ENCODE measurements at places on chromosomes 5 and 9.
A peak's percentile ranks its signal among the peaks of the same experiment; 100 is the strongest.

DNA sequence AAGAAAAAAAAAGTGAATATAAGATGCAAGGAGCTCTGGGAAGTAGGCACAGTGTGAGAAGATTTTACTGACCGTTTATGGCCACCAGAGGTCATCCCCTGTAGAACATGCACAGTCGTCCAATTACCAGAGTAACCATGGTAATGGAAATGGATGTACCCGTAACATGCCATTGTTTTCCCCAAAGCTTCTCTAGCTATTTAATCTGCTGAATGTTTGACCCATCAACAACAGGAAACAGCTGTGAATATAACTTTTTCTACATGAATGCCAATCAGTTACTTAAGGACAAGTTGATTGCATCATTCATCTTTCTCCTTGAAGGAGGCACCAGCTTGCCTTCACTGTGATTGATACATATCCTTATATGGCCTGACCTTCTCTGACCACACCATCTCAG, 1967.0 kb upstream of the CDH9 start:
- H3K4me1 ChIP-seq: no peaks in the 10 kb centered on the region
- H3K4me3 ChIP-seq: no peak overlapping the region
- H3K36me3 ChIP-seq: no peaks in the 10 kb centered on the region
- H3K27ac ChIP-seq: no peak overlapping the region
- DNase-seq: no peak

DNA sequence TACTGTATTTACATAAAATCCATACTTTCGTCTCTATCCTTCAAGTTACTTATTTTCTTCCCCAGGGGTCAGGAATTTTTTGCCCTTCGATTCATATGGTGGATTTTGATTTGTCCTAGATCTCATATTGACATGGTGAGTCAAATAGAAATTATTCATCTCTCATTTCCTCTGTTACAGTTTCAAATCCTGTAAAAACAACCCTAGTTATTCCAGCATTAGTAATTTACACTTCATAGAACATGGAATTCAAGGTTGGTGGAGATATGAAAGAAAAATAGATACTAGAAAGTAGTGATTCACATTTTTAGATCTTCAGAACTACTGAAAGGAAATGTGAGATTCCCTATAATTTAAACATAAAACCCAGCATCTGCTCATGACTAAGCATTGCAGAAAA, 1331.0 kb upstream of the CDH9 start:
- no peak overlapping the region for H3K27ac ChIP-seq
- no peaks in the 10 kb centered on the region for H3K4me1 ChIP-seq
- H3K36me3 ChIP-seq: no peaks in the 10 kb centered on the region
- DNase-seq: no peak

DNA sequence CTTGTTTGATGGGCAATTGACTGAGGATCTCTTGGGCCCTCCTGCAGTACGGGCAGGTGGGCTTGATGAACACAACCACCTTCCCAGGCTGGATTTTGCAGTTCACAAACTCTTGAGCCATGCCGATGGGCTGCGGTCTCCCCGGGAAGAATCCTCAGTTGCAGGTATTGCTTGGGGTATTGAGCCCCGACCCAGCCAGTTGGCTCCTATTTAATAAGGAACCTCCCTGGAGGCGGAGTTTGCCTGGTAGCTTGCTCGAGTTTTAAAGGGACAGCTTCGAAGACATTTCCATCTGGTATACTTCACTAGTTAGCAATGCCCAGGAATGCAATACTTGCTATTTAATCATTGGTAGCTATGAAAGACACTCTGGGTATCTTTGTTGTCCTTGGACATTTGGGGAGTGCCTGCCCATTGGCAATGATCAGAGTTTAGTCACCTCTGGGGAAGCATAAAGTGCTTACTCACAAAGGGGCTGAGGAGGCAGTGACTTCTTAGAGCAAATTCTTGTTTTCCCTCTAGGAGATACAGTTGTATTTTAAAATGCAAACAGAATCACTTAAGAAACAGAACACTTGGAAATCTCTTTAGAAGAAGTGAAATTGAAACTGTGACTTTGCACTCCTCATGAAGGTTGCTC, at the start of gene GLRX:
TSS of gene GLRX (minus strand) at position 185 of the 640 bp plus-strand sequence. CDS start at position 121, 64 bp downstream.
- peak within 1 kb of the TSS; percentile 86 for H3K27ac ChIP-seq
- no peaks in the 10 kb centered on the region for H3K36me3 ChIP-seq
- peaks cover 51% of the 10 kb centered on the region for H3K4me1 ChIP-seq
- H3K4me3 ChIP-seq: peak within 1 kb of the TSS; percentile 59
- peak; percentile 45 for DNase-seq

DNA sequence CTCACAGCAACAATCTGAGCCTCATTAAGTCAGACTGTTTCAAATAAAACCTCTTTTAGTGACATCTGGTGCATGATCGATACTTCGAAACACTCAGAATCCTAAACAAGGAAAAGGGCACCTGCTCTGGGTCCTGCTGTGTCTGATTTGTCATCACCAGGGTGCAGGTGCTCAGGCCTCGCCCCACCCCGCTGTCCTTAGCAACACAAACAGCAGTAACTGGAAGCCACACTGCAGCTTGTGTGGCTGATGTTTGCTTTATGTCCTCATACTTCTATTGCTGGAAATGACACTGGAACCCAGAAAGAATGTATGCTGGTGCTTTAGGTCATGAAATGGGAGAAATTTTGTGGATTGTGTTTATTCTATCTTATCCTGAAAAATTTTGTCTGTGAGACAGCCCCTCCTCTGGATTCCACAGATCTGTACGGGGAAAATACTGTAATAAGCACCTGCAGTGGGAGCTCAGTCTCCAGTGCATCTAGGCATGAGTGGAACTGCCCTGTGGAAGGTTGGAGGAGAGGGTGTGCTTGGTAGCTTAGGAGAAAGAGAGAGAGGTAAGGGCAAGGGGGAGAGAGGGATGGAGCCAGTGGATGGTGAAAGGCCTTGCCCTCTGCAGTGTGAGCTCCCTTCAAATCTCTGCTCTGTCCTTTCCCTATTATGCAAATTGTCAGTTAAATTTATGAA, 284.2 kb downstream of the SMARCA2 start:
- H3K27ac ChIP-seq: no peak overlapping the region
- H3K4me3 ChIP-seq: no peak overlapping the region
- no peaks in the 10 kb centered on the region for H3K27me3 ChIP-seq

DNA sequence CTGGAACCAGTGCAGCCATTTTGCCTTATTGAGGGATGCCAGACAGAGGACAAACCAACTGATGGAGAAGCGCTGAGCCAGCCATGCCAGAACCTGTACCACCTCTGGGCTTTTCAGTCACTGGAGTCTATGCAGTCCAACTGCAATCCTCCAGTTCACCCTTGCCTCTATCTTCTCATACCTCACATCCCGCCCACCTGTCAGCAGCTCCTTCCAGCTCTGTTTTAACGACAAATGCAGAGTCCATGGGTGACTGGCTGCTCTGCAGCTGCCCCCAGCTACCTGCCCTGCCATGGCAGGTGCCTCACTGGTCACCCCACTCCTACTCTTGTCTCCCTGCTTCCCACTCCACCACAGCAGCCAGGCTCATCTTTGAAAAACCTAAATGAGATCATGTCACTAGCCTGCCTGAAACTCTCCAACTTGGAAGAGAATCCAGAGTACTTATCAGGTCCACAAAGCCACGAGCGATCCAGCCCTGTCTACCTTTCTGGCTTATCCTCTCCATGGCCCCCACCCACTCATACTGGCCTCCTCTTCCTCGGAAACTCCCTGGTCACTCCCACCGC, 14.0 kb upstream of the ACSL6 start:
- no peaks in the 10 kb centered on the region for H3K36me3 ChIP-seq
- no peak overlapping the region for H3K4me3 ChIP-seq
- DNase-seq: no peak
- no peak overlapping the region for H3K27ac ChIP-seq

DNA sequence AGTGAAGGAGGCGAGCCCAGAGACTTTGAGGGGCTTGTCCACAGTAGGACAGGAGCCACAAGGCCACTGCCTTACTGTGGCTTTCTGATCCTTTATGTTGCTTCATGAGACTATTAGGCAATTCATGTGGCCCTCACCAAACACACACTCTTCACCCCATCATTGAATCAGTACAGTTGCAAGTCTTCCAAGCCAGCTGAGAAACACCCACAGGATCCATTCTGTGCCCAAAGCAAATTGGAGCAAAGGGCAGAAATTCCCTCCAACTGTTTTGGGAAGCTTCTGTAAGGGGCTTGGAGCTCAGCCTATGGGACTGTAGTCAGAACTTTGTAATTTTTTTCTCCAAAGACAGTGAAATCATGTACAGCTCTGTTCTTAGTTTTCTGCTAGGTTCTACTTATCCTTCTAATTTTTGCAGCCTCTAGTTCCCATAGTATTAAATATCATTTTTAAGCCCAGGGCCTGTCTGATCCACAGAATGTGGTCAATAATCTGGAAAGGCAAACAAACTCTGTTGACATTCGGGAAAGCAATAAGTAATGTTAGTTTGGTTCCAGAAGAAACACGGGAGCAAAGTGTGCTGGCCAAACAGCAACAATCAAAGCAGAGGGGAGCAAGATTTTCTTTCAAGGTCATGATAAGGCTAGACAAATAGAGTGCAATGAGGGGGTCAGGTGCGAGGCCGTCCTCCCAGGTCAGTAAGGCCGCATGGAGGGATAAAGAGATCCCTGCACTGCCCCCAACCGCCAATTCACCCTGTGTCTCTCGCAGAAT, 47.0 kb downstream of the UBE2QL1 start:
- no peak overlapping the region for H3K27ac ChIP-seq
- H3K27me3 ChIP-seq: peaks cover 12% of the 10 kb centered on the region
- H3K36me3 ChIP-seq: no peaks in the 10 kb centered on the region

DNA sequence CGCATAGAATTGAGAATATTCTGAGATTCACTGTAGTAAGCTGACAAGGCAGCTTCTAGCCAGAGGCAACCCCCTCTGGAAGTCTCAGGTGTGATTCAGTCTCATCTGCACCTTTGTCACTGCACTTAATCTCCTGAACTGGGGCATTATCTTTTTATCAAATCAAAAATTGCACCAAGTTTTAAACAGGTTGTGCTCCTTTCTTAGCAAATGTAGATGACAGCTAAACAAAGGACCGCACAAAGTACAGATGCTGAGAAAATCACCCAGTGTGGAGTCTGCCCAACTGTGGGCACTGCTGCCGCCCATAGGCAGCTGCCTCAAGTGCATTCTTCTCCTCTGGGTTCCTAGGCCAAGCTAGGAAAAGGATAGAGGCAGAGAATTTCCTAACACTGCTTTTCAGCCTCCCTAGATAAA, 51.1 kb downstream of the STARD4 start:
- no peaks in the 10 kb centered on the region for H3K4me1 ChIP-seq
- peaks cover 5% of the 10 kb centered on the region for H3K36me3 ChIP-seq
- no peak overlapping the region for H3K4me3 ChIP-seq
- DNase-seq: no peak

GRCh38 chr9:113640418-113640817, 176.9 kb downstream of the RGS3 start:
- no peaks in the 10 kb centered on the region for H3K27me3 ChIP-seq
- H3K36me3 ChIP-seq: no peaks in the 10 kb centered on the region
- no peaks in the 10 kb centered on the region for H3K4me1 ChIP-seq
- H3K27ac ChIP-seq: no peak overlapping the region

- no peaks in the 10 kb centered on the region for H3K4me1 ChIP-seq
- no peak for DNase-seq
- no peaks in the 10 kb centered on the region for H3K36me3 ChIP-seq
- no peak overlapping the region for H3K27ac ChIP-seq
These were observed 413.3 kb upstream of the RORB start for GRCh38 chr9:74083681-74084433.

DNA sequence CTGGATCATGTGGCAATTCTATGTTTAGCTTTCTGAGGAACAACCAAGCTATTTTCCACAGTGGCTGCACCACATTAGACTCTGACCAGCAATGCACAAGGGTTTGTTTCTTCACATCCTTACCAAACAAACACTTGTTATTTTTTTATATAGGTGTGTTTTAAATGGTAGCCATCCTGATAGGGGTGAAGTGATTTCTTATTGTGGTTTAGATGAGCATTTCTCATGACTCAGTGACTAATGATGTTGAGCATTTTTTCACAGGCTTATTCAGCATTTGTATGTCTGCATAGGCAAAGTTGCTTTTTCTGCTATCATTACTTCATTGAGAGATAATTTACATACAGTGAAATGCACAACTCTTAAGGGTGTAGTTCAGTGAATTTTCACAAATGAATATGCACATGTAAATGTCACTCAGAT, 36.0 kb downstream of the ANKRD33B start:
- peaks cover 14% of the 10 kb centered on the region for H3K27me3 ChIP-seq
- no peak overlapping the region for H3K4me3 ChIP-seq
- no peak for DNase-seq

- no peak for DNase-seq
- no peak overlapping the region for H3K4me3 ChIP-seq
- H3K27me3 ChIP-seq: no peaks in the 10 kb centered on the region
- no peaks in the 10 kb centered on the region for H3K36me3 ChIP-seq
These were observed 975.9 kb downstream of the MAT2B start for GRCh38 chr5:164481270-164481669.

GRCh38 chr5:1886846-1887587, 4.3 kb upstream of the IRX4 start:
- no peaks in the 10 kb centered on the region for H3K36me3 ChIP-seq
- peaks cover 8% of the 10 kb centered on the region for H3K27me3 ChIP-seq
- no peak for DNase-seq
- no peak overlapping the region for H3K27ac ChIP-seq
- no peak overlapping the region for H3K4me3 ChIP-seq

GRCh38 chr5:74251141-74252035, 389.1 kb downstream of the ENC1 start:
- no peak overlapping the region for H3K4me3 ChIP-seq
- no peak for DNase-seq
- no peaks in the 10 kb centered on the region for H3K4me1 ChIP-seq

DNA sequence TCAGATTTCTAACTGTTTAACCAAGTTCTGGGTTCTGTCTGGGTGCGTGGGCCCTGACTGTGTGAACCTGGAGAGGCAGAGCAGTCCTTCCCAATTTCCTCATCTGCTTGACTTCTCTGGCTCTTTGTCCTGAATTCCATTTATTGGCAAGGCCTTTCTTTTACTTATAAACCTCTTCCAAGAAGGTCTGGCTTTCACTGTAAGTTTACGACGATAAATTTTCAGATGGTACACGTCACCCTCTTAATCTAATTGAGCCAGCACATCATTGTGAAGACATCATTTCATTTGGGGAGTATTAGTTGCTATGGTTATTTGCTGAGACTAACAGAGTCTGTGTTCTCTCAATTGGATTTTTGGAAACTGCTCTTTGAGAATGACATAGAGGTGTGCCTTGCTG, 92.4 kb downstream of the ARHGAP26 start:
- H3K36me3 ChIP-seq: no peaks in the 10 kb centered on the region
- no peak for DNase-seq
- no peaks in the 10 kb centered on the region for H3K27me3 ChIP-seq

DNA sequence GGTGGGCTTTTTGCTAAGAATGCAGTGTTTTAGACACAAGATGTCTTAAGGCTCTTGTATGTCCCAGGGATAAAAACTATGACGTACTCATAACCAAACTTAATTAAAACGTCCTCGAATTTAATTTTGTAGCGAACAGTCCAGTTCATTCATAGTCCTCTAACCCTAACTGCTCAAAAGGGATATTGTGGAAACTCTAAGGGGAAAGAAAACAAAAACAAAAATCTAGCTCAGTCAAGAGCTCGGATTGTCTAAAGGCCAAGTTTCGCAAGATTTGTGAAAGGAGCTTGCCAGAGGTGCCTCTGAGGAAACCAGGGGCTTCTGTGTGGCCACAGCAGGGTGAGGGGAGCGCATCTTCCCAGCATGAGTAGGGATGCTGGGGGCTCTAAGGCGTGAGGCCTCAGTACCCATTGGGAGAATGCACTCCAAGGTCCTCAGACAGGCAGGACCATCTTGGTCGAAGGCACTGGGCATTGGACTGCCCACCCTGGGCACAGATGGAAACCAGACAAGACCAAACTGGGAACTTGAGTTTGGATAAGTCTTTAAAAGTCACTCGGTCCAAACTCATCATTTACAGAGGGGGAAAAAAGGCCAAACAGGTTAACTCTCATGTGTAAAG, 71.8 kb downstream of the PRRT1B start:
- H3K4me3 ChIP-seq: no peak overlapping the region
- H3K27ac ChIP-seq: no peak overlapping the region
- no peaks in the 10 kb centered on the region for H3K27me3 ChIP-seq
- DNase-seq: no peak
- peaks cover 94% of the 10 kb centered on the region for H3K36me3 ChIP-seq
- no peaks in the 10 kb centered on the region for H3K4me1 ChIP-seq
